Type B pancreatic cell (in vitro differentiated cells): ENCODE measurements at places on chromosomes 2 and 18.

GRCh38 chr2:61361068-61361467, 109.8 kb downstream of the USP34 start:
- no peak for DNase-seq

DNA sequence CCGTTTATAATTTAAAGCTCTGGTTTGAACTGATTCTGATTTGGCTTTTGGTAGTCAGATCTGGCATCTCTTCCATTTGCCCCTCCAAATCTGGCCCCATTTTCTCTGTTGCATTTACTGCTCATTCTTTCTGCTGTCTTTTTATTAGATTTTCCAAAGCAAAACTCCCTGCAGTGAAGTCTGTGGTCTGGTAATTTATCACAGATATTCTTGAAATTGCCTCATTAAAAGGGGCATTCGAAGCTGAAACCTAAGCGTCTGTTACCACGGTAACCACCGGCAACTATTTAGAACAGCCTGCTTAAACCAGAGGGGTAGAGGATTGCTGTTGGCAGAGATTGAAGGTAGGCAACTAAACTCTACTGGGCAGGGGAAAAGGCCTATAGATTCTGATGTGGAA, 111.5 kb upstream of the UPP2 start:
- no peak for DNase-seq

- DNase-seq = no peak
Measured at GRCh38 chr2:222703091-222703490, 31.6 kb downstream of the MOGAT1 start.

GRCh38 chr2:46257476-46257875, 39.7 kb upstream of the EPAS1 start:
- no peak for DNase-seq

DNA sequence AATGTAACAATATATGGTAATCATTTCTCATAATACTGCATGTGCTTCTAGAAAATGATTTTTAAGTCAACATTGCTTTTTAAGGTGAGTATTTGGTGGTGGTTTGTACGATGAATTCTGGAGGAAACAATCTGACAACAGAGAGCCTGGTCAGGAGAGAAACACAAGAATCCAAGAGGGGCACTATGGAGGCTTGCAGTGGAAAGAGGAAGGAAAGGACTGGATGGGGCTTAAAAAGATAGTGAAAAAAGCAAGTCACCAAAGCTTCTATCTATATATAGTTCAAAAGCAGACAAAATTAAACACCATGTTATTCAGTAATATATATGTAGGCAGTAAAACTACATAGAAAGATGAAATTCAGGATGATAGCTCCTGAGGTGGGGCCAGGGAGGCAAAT, 109.4 kb upstream of the SERTAD2 start:
- no peak for DNase-seq

DNA sequence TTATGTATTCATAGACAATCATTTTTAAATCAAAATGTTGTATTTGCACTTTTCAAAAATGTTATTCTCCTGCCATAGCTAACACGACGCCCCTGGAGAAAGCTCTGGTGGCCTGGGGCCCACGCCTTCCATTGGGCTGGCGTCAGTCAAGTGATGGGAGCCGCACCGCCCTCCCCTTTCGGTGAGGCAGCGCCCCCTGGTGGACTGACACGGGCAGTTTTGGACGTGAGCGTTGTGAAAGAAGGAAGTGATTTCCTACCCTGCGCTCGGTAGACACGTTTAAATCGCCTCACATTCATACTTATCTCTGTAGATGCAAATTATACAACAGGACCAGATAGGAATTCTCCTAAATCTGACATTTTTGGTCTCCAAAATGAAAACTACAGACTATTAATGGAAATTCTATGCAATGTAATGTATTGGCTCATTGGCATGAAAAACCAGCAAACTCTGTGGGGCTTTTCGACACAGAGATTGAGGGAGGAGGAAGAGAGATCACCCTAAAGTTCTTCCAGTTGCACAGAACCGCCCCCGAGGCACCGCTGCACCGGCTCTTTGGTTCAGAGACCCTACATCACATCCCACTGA, 326.2 kb upstream of the SOX11 start:
- DNase-seq = peak; percentile 83

DNA sequence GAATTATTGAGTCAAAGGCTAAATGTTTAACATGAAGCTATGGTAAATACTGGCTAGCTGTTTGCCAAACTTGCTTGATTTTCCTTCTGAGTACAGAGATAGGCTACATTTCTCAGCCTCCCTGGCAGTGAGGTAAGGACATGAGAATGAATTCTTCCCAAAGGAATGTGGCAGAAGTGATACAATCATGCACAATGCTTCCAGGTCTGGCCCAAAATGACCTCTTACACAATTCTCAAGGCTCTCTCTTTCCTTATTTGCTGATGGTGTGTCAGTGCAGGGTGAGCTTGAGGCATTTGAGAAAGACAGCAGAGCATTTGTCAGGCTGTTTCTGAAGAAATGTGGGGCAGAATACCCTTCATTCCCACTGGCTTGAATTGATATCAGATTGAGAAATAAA, 95.6 kb upstream of the NABP1 start:
- no peak for DNase-seq

DNA sequence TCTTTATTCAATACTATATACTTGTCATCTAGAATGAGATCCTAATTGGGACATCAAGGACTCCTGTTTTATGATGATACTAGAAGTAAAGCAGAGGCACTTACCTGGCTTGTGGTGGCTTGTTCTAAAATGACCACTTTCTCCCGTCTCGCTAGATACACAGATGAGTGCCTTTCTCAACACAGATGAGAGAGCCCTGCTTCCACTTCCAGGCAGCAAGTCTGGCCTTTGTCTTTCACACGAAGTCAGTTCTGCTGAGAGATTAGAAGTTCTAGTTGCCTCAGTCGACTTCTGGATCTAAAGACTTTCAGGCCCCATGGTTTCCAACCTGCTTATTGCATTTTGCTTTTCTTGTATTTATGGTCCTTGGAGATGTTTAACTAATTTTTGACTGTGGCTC, 70.3 kb downstream of the PPP1R1C start:
- no peak for DNase-seq

GRCh38 chr2:118269408-118270051, 181.3 kb downstream of the INSIG2 start:
- DNase-seq = no peak

DNA sequence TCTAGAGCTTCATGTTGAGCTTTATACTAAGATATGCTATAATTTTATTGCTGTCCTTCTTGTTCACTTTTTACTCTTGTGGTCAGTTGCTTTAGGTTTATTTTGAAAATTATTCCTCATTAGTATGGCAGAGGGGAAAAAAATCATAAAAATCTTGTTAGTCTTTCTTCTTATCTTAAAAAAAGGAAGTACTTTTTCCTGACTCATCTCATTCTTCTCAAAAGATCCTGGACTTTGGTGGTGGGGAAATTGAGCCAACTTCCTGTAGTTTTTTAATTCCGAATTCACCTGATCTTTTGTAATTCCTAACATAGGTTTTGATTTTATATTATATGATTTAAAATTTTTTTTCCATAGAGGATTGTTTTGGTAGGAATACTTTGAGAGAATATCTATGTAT, 3.8 kb downstream of the SLC4A1AP start:
- DNase-seq = no peak
